ENCODE measurements at places on chromosomes 13 and 19. TPM values are rescaled to one million over a fixed set of nuclear protein-coding genes. Genes with fewer than 3 reads are reported as not detected.

Gene PNMA8A
- 5.6 TPM for total RNA-seq

Gene KANK2
- total RNA-seq, result 538 TPM

Gene SH3GL1
- total RNA-seq, result 86.1 TPM

Gene NALCN
- total RNA-seq, result 0.19 TPM

Gene CEP89
- total RNA-seq, result 9.2 TPM

Gene ACER1
- total RNA-seq, result not detected

Gene ZNF799
- 2.1 TPM for total RNA-seq
